Lung (tissue), 17 donors: ENCODE measurements at places on chromosomes 11 and 22.

GRCh38 chr11:113059548-113059947, 98.3 kb downstream of the NCAM1 start:
- no peak for DNase-seq

GRCh38 chr22:45996241-45997076, 19.5 kb upstream of the WNT7B start:
- DNase-seq, result no peak

- no peak for DNase-seq
These were observed 643 bp downstream of the CEND1 start for GRCh38 chr11:788953-789940.

DNA sequence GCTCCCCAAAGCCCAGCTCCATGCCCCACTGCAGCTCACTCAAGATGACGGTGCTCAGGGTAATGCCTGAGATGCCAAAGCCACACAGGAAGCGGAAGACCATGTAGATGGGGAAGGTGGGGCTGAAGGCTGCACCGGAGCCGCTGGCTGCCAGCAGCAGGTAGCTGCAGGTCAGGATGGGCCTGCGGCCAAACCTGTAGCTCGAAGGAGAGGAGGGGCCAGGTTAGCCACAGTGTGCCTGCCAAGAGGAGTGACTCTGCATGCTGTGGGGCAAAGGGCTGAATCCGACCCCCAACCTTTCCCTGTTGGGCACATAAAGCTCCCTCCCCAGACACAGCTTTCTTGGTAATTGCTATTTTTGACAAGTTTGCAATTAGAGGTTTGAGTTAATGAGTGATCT, 14.9 kb upstream of the SLC22A6 start:
- DNase-seq, result no peak

- no peak for DNase-seq
These were observed 53.1 kb downstream of the OPCML start for GRCh38 chr11:133479209-133479608.
